Thyroid gland (tissue), 4 donors: ENCODE measurements at places on chromosomes 7 and 10. TPM values are rescaled to one million over a fixed set of nuclear protein-coding genes. Genes with fewer than 3 reads are reported as not detected.

GRCh38 chr7:774161-775109 lies 47.4 kb upstream of the PRKAR1B start:
- peaks cover 29% of the 10 kb centered on the region for H3K36me3 ChIP-seq
- no peak overlapping the region for H3K4me3 ChIP-seq
- DNase-seq, result peak; percentile 42

DNA sequence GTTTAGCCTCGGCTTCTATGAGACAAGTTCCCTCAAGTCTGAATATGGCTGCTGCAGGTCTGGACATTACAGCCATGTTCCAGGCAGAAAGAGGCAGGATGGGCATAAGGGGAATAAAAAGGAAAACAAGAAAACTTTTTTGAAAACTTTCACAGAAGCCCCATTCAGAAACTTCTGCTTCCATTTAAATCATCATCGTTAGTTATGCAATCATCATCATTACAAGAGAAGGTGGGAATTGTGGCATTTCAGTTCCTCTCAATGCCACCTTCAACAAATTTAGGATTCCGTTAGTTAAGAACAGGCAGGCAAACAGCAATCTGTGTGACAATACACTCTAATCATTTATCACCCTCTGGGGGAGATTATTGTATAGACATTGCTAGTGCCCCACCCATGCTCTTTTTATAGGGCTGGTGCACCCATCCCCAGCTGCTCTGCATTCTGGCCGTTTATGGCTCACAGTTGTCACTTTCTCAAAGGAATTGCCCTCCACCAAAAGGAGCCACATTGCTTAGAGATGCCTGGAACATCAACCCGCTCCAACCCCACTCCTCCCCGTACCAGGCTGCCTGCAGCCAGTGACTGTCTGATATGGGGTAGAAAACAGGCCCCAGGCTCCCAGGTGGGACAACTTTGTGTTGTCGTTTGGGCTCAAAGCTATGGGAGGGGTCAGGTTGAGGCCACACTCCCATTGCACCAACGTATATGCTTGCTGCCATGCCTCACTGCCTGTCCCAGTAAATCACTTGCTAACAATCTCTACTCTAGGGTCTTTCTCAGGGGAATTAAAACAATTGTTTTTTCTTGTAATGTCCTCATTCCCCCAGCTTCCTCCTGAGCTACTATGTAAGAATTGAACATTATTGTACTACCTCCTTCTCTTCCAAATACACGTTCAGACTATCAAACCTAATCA lies 24.2 kb downstream of the ITGB8 start:
- H3K36me3 ChIP-seq, result no peaks in the 10 kb centered on the region
- H3K27ac ChIP-seq, result no peak overlapping the region
- no peaks in the 10 kb centered on the region for H3K27me3 ChIP-seq
- H3K4me3 ChIP-seq, result no peak overlapping the region
- peaks cover 23% of the 10 kb centered on the region for H3K4me1 ChIP-seq
- no peak for DNase-seq

DNA sequence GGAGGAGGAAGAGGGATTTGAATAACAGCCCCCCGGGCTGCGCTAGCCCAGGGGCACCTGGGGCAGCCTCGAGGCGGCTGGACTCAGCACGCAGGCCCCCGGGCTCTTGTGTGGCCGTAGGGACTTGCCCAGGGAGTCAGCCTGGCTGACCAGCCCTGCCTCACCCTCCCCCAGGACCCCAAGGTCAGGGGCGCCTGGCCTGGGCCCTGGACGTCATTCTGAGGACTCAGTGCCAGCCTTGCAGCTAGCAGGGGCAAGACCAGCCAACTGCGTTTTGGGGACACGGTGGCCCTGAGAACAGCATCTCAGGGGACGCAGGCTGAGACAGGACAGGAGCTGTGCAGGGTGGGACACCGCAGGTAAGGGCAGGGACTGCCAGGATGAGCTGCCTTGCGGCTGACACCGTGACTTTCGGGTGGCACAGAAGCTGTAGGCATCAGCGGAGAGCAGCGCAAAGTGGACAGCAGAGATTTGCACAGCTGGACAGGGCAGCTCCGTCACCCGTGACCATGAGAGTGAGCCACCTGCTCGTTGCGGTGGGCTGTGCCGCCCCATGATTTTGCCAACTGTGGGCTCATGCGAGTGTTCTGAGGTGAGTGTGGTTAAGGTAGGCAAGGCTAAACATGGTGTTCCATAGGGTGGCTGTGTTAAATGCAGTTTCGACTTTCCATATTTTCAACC lies 48.1 kb upstream of the UBE3C start:
- H3K4me3 ChIP-seq, result no peak overlapping the region
- no peak overlapping the region for H3K27ac ChIP-seq
- no peaks in the 10 kb centered on the region for H3K4me1 ChIP-seq

The SLC29A4 gene
- 11.5 TPM for total RNA-seq

GRCh38 chr10:132492323-132493025 lies 45.1 kb upstream of the INPP5A start:
- no peaks in the 10 kb centered on the region for H3K4me1 ChIP-seq
- no peak overlapping the region for H3K4me3 ChIP-seq
- no peak overlapping the region for H3K27ac ChIP-seq
- DNase-seq, result no peak

The AKR1C4 gene
- total RNA-seq, result not detected

- no peaks in the 10 kb centered on the region for H3K36me3 ChIP-seq
- H3K27ac ChIP-seq, result no peak overlapping the region
- DNase-seq, result no peak
- no peak overlapping the region for H3K4me3 ChIP-seq
- H3K4me1 ChIP-seq, result peaks cover 29% of the 10 kb centered on the region
- no peaks in the 10 kb centered on the region for H3K27me3 ChIP-seq
These were observed 8.6 kb downstream of the FBXW4 start for GRCh38 chr10:101686133-101686925.

DNA sequence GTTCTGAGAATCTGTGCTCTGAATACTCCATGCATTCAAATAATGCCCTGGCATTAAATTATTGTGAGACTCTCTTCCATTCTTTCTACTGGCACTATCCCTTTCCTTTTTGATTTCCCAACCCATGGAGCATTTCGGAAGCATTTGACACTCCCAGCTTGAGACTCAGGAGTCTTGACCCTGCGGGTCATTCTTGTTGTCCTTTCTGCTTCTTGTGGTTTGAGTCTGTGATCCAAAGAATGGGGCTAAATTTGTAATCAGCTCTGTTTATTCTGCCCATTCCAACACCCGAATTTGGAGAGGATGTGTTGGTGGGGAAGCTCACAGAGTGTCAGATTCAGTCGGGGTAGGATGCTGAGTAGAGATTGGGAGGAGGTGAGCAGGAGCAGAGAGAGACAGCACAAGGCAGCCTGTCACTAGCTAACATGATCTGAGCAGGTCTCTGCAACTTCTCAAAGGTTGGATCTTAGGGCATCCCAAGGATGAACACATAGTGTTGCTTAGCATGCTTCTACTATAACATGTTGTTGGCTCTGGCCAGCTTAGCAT lies 80.4 kb upstream of the BMPER start:
- no peak overlapping the region for H3K27ac ChIP-seq
- H3K4me3 ChIP-seq, result no peak overlapping the region
- no peaks in the 10 kb centered on the region for H3K27me3 ChIP-seq
- H3K4me1 ChIP-seq, result no peaks in the 10 kb centered on the region
- no peak for DNase-seq

The FKBP9 gene
- total RNA-seq, result 134 TPM

DNA sequence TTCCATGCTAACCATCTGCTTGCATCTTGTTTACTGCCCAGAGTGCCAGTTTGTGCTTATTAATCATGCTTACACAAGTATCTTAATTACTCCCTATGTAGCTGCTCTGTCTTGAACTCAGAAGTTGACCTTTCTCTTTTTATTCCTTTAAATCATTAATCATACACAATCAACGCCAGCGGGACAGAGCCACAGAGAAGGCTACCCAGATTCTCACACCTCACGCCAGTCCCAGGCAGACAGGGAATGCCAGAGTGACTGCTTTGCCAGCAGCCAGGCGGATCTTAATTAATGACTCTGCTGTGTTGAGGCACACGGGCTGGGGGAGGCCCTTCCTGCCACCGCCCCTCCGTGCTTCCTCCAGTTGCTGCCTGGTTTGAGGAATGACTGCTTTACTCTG lies 229.4 kb downstream of the LRMDA start:
- no peaks in the 10 kb centered on the region for H3K27me3 ChIP-seq
- H3K36me3 ChIP-seq, result no peaks in the 10 kb centered on the region
- DNase-seq, result no peak

- no peaks in the 10 kb centered on the region for H3K27me3 ChIP-seq
- no peaks in the 10 kb centered on the region for H3K4me1 ChIP-seq
- no peak overlapping the region for H3K4me3 ChIP-seq
- H3K27ac ChIP-seq, result no peak overlapping the region
- no peaks in the 10 kb centered on the region for H3K36me3 ChIP-seq
These were observed 165.1 kb upstream of the WNT16 start for GRCh38 chr7:121163699-121164098.

GRCh38 chr10:13961097-13961496 lies 369.6 kb downstream of the FRMD4A start:
- H3K27me3 ChIP-seq, result no peaks in the 10 kb centered on the region
- H3K4me3 ChIP-seq, result no peak overlapping the region
- H3K4me1 ChIP-seq, result no peaks in the 10 kb centered on the region

The ADAM22 gene
- total RNA-seq, result 13.0 TPM

The ACHE gene
- total RNA-seq, result 4.8 TPM

GRCh38 chr7:155466814-155467733 lies 9.1 kb downstream of the EN2 start:
- H3K36me3 ChIP-seq, result no peaks in the 10 kb centered on the region
- H3K27me3 ChIP-seq, result peaks cover 81% of the 10 kb centered on the region
- no peak for DNase-seq
- no peak overlapping the region for H3K27ac ChIP-seq
- H3K4me3 ChIP-seq, result no peak overlapping the region
- H3K4me1 ChIP-seq, result peaks cover 13% of the 10 kb centered on the region

DNA sequence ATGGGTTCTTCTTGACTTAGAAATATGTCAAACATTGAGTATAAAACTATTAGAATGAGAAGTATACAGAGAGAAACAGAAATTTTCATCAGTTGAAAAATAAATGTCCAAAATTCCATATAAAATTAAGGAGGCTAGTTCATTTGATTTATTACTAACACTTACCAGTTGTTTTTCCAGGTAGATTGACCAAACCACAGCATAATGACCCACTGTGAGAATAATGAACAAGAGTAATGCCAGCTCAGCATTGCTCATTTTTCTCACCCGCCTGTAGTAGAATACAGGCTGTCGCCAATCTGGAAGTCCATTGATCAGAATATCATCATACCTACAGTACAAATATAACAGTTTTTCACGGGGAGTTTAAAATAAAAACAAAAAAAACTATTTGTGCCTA lies 82.9 kb downstream of the DNAJC1 start:
- H3K27me3 ChIP-seq, result no peaks in the 10 kb centered on the region
- H3K36me3 ChIP-seq, result no peaks in the 10 kb centered on the region
- DNase-seq, result no peak

DNA sequence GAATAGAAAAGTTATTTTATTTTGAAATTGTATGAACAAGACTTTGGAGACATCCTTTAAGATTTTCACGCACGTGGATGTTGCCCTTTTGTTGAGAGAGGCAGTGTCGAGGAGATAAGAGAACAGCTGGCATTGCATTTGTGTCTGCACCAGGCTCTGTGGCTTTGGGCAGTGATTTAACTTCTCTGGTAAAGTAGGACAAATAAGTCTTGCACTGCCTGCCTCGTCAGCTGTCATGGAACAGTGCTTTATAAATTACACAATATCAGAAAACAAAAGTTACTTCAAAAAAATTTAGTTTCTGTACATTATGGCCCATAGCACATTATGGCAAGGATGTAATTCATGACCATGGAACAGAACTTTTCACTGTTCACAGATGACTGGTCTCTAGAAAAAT lies 20.1 kb downstream of the SNX10 start:
- H3K36me3 ChIP-seq, result no peaks in the 10 kb centered on the region
- no peak overlapping the region for H3K27ac ChIP-seq
- H3K27me3 ChIP-seq, result no peaks in the 10 kb centered on the region
- no peak overlapping the region for H3K4me3 ChIP-seq

The LRRC18 gene
- total RNA-seq, result not detected

DNA sequence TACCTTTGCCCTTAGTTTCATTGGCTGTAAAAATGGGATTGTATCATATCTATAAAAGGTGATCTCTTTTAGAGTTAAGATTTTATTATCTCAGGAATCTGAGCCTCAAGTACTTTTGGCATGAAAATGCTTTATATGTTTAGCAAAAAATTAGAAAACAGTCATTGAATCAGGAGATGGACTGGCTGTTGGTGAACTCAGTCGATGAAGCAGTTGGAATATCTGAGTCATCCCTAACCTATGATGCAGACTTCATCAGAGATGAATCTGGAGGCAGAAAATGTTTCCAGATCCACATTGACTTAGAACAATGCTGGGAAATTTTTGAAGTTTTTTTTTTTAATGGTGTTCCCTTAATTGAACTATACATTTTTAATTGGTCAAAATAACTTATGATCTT lies 228.5 kb downstream of the SLC25A13 start:
- DNase-seq, result no peak
- H3K36me3 ChIP-seq, result no peaks in the 10 kb centered on the region
- H3K27me3 ChIP-seq, result no peaks in the 10 kb centered on the region
- no peak overlapping the region for H3K27ac ChIP-seq
- H3K4me1 ChIP-seq, result no peaks in the 10 kb centered on the region
- no peak overlapping the region for H3K4me3 ChIP-seq

The WNT16 gene
- not detected for total RNA-seq

DNA sequence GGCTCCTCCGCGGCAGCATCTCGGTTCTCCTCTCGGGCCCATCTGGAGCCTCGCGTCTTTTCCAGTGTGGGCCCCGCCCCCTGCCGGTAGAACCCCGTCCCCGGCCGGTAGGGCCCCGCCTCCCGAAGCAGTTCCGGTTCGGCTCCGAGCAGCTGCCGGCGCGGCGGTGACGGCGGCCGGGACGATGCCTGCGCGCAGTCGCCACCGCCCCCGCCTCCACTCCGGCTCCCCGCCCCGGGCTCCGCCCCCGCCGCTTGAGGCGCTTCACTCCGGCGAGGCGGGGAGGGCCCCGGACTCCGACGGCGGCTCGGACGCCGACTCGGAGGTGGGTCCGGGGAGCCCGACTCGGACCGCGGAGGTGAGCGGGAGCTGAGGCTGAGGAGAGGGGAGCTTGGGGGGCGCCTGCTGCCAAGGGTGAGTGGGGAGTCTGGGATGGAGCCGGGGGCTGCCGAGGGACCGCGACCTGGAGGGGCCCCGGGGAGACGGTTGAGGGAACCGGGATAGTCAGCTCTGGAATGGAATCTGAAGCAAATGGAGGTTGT lies at the start of gene SAMD8:
Gene SAMD8 (plus strand): TSS at position 292 of the 542 bp plus-strand sequence. CDS start 38,873 bp downstream, outside the sequence.
- H3K27ac ChIP-seq, result peak within 1 kb of the TSS; percentile 99
- no peaks in the 10 kb centered on the region for H3K27me3 ChIP-seq
- peak; percentile 96 for DNase-seq
- no peaks in the 10 kb centered on the region for H3K36me3 ChIP-seq
- H3K4me1 ChIP-seq, result peaks cover 10% of the 10 kb centered on the region

- no peak overlapping the region for H3K27ac ChIP-seq
- DNase-seq, result no peak
- H3K4me1 ChIP-seq, result peaks cover 3% of the 10 kb centered on the region
- H3K36me3 ChIP-seq, result no peaks in the 10 kb centered on the region
- H3K27me3 ChIP-seq, result no peaks in the 10 kb centered on the region
- no peak overlapping the region for H3K4me3 ChIP-seq
These were observed 112.2 kb downstream of the TES start for GRCh38 chr7:116322541-116322940.

The PON3 gene
- total RNA-seq, result 4.2 TPM

GRCh38 chr7:1818575-1819258 lies 148.6 kb downstream of the ELFN1 start:
- H3K27ac ChIP-seq, result no peak overlapping the region
- H3K36me3 ChIP-seq, result no peaks in the 10 kb centered on the region
- no peaks in the 10 kb centered on the region for H3K27me3 ChIP-seq
- DNase-seq, result no peak
